Muscle of leg (tissue), 16 donors: ENCODE measurements at places on chromosomes 6 and 20. TPM values are rescaled to one million over a fixed set of nuclear protein-coding genes. Genes with fewer than 3 reads are reported as not detected.

The BTN3A1 gene
- polyA plus RNA-seq: 22.7 TPM

The PLA2G7 gene
- 0.83 TPM for polyA plus RNA-seq

The PPIL6 gene
- 7.4 TPM for polyA plus RNA-seq

The DDX43 gene
- polyA plus RNA-seq: 0.44 TPM

The LY6G6D gene
- polyA plus RNA-seq: 1.7 TPM

The PRSS16 gene
- 0.20 TPM for polyA plus RNA-seq

The EYS gene
- polyA plus RNA-seq: 0.40 TPM

The SPTLC3 gene
- polyA plus RNA-seq: 3.8 TPM

The GABRR2 gene
- polyA plus RNA-seq: 0.41 TPM

The CDK5RAP1 gene
- 18.7 TPM for polyA plus RNA-seq

The CCN6 gene
- 0.27 TPM for polyA plus RNA-seq

The KHDRBS2 gene
- 0.52 TPM for polyA plus RNA-seq

The NFATC2 gene
- 5.2 TPM for polyA plus RNA-seq

The C6orf15 gene
- not detected for polyA plus RNA-seq

The VSX1 gene
- not detected for polyA plus RNA-seq

The EPB41L1 gene
- polyA plus RNA-seq: 24.7 TPM

The HCRTR2 gene
- polyA plus RNA-seq: not detected

The R3HDML gene
- not detected for polyA plus RNA-seq

The CD40 gene
- polyA plus RNA-seq: 5.2 TPM

The NKAIN4 gene
- polyA plus RNA-seq: 33.2 TPM

The HLA-B gene
- 93.4 TPM for polyA plus RNA-seq

The BYSL gene
- polyA plus RNA-seq: 44.2 TPM

The SNTA1 gene
- 21.7 TPM for polyA plus RNA-seq

The BPIFA1 gene
- polyA plus RNA-seq: not detected

The KCNQ2 gene
- polyA plus RNA-seq: 11.5 TPM

The CLPSL1 gene
- polyA plus RNA-seq: not detected

The MDN1 gene
- 30.9 TPM for polyA plus RNA-seq

The HLA-DOA gene
- 2.0 TPM for polyA plus RNA-seq

The TMC2 gene
- 0.07 TPM for polyA plus RNA-seq

The TRIM10 gene
- 0.66 TPM for polyA plus RNA-seq

The NKAIN2 gene
- 9.8 TPM for polyA plus RNA-seq

The KIF25 gene
- 1.8 TPM for polyA plus RNA-seq

The CCM2L gene
- polyA plus RNA-seq: 6.4 TPM

The ASXL1 gene
- 32.8 TPM for polyA plus RNA-seq

The CFAP61 gene
- 1.9 TPM for polyA plus RNA-seq

The BMP2 gene
- polyA plus RNA-seq: 1.1 TPM

The SIRPG gene
- polyA plus RNA-seq: not detected

The POPDC3 gene
- 60.1 TPM for polyA plus RNA-seq

The EBF4 gene
- polyA plus RNA-seq: 4.4 TPM

The CTCFL gene
- polyA plus RNA-seq: 0.10 TPM

The KCNB1 gene
- 4.5 TPM for polyA plus RNA-seq

The RIMS1 gene
- 1.4 TPM for polyA plus RNA-seq

The FAM162B gene
- 6.9 TPM for polyA plus RNA-seq

The NTSR1 gene
- 0.19 TPM for polyA plus RNA-seq

The SHLD1 gene
- polyA plus RNA-seq: 8.0 TPM

The ABHD16B gene
- polyA plus RNA-seq: not detected

The OR2H2 gene
- 0.23 TPM for polyA plus RNA-seq

The BHLHE23 gene
- not detected for polyA plus RNA-seq

The OR2J2 gene
- not detected for polyA plus RNA-seq

The KCNK5 gene
- 0.71 TPM for polyA plus RNA-seq

The PPP1R3G gene
- 1.4 TPM for polyA plus RNA-seq

The MATN4 gene
- polyA plus RNA-seq: 0.35 TPM

The CEP162 gene
- 7.7 TPM for polyA plus RNA-seq

The FNDC1 gene
- 247 TPM for polyA plus RNA-seq

The ITPR3 gene
- 10.5 TPM for polyA plus RNA-seq
